Ovary (tissue), 10 donors: ENCODE measurements at places on chromosomes 4 and X.

DNA sequence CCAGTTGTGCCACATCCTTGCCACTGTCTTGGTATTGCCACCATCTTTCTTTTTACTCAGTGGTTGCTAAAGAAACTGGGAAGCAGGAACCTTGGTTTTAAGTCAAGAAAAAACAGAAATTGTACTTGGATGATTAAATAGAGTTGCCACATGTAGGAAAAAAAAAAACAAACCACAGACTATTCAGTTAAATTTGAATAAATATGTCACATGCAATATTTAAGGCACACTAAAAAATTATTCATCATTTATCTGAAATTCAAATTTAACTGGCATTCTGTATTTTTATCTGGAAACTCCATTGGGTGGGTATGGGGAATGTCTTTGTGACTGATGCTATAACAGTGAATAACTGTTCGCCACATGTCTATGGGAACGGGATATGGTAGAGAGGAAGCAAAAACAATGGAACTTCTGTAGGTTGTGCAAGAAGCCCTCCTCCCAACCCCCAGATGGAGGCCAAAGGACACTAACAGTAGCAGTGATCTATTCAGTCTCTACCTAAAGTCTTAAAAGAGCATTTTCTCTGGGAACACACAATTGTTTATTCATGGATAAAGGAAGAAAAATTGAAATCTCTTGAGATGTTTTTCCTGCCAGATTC lies 57.0 kb upstream of the PLAC8 start:
- DNase-seq = no peak

- no peak for DNase-seq
These were observed 193.5 kb downstream of the CFAP299 start for GRCh38 chr4:80529026-80529425.

- DNase-seq = no peak
These were observed 45.1 kb upstream of the CDX4 start for GRCh38 chrX:73401591-73402266.

DNA sequence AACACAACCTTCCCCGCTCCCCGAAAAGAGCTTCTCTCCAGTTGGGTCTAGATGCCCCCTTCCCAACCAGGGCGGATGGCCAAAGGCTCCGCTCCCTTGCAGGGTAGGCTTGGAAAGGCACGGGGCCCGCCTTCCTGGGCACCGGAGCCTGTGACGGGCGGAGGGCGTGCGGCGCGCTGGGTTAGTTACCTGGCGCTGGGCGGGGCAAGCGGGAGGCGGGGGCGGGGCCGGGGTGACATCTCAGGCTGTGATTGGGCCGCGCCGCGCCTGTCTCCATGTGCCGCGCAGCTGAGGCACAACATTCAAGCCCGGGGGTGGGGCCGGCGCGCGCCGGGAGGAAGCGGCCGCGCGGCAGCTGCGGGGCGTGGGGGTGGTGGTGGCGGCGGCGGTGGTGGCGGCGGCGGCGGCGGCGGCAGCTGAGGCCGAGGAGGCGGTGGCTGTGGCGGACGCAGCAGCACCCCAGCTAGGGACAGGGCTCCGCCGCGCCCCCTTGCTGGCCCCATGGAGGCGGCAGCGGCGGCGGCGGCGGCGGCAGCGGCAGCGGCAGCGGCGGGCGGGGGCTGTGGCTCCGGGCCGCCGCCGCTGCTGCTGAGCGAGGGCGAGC lies at the start of gene REPS2:
REPS2 (plus strand) TSS at position 298 of the 604 bp plus-strand sequence; CDS start at position 502, 204 bp downstream.
- peak; percentile 82 for DNase-seq

DNA sequence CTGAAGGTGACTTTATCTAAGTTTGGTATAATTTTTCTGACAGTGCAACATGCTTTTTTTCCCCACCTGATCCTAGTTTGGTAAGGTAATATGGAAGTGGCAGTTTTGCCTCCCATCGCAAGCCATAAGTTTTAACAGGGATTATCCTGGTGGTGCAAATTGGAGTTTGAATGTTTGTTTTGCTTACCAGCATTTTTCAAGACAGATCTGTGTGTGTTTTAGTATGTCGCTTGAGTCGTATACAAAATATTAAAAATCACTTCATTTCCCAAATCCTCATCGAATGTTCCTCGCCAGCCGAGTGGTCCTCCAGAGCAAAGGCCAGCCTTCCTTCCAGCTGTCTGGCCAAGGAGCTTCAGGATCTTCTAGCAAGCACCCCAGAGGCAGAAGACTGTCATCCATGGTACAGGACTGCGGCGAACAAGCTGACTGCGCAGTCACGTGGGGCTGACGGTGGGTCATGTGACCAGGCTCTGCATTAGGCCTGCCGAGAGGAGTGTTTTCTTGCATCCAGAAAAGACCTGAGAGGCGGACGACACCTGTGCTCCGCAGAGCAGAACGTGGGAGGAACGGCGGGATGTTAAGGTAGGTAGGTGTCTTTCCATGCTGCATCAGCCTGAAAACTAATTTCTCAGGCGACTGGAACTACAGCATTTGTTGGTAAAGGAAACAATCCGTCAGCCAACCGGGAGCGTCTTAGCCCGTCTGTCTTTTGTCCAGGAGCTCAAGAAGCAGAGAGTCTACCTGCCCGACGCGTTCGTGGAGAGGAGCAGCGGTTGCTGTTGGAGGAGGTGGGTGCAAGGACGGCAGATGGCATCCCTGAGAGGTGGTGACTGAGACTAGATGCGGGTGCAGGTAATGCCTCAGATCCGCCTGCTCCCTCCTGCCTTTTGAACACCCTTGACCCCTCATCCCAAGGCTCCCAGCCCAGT lies at the start of gene GPRASP3:
GPRASP3 (plus strand) TSS at position 507 of the 932 bp plus-strand sequence. CDS start 28,253 bp downstream, outside the sequence.
- DNase-seq = peak; percentile 45

GRCh38 chr4:139890816-139891215 lies 225.2 kb downstream of the MGST2 start:
- DNase-seq = no peak

- no peak for DNase-seq
These were observed 13.0 kb upstream of the DAPP1 start for GRCh38 chr4:99803566-99804101.

DNA sequence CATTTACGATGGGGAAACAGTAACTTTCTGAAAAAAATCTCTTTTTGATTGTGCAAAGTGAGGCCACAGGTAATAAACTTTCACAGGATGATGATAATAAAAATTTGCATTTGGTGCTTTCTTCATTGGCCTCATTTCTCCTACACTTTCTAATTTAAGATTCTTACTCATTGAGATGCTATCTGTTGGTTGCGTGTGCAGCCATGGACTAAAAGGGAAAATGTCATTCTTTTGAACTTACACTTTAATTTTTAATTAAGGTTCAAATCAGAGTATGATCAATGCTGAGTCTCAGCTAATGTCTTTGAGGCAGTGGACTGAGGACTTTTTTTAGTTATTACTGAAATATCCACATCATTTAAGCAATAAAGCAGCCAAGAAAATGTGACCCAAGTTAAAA lies 87.6 kb downstream of the SEL1L3 start:
- DNase-seq = no peak

DNA sequence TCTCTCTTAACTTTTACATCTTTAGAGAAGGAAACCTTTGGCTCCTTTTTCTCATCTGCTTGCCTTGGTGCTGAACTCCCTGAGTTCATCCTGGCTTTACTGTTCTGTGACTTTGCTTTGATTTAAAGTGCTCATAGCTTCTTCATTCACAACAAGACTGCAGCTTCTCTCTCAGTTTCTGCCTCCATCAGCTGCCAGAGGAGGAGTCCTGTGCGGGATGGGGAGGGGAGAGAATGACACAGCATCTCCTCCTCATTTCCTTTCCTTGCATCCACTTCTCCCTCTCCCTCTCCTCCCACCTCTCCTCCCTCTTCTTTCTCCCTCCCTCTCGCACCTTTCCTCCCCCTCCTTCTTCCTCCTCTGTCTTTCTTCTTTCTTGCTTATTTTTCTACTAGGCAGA lies 42.0 kb downstream of the CBLL2 start:
- no peak for DNase-seq

GRCh38 chr4:165458471-165458870 lies 79.7 kb downstream of the CPE start:
- DNase-seq = no peak

GRCh38 chr4:116082808-116083366 lies 969.5 kb upstream of the NDST4 start:
- no peak for DNase-seq

- DNase-seq = peak; percentile 74
These were observed 4.9 kb upstream of the TLR8 start for GRCh38 chrX:12901486-12901885.

DNA sequence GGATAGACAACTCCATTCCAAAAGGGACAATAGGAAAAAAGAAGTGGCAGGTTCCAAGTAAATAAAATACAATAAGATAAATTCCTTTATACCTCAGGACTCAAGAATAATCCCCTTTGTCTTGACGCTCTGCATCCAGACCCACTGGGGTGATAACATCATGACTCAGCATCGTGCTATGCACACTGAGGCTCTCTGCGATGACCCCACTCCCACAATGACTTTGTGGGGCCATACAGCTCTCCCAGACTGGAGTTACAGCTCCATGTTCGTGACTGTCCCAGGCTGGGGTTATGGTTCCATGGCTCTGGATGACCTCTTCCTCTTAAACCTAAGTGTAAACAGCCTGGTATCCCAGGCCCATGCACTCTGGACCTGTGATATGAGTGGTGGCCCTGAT lies 254.5 kb upstream of the ADGRL3 start:
- no peak for DNase-seq

DNA sequence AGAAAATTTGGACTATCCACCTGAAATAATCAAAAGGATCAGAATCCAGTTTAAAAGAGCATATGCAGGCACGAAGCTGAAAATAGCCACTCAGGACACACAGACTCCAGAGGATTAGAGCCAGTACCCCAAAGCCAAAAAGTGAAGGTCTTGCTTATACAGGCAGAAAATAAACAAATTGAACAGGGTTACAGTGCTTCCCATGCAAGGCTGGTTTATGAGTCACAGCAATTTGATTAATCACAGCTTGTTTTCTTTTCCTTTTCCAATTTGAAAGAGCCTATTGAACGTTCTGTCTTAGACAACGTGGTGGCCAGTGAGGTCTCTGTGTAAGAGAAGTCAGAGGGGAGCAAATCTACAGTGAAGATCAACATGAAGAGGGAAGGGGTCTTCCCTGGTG lies 10.2 kb downstream of the HGFAC start:
- no peak for DNase-seq

- DNase-seq = no peak
These were observed 140.2 kb upstream of the LDB2 start for GRCh38 chr4:17038510-17039176.

GRCh38 chrX:37677765-37678164 lies 7.8 kb upstream of the XK start:
- DNase-seq = no peak

DNA sequence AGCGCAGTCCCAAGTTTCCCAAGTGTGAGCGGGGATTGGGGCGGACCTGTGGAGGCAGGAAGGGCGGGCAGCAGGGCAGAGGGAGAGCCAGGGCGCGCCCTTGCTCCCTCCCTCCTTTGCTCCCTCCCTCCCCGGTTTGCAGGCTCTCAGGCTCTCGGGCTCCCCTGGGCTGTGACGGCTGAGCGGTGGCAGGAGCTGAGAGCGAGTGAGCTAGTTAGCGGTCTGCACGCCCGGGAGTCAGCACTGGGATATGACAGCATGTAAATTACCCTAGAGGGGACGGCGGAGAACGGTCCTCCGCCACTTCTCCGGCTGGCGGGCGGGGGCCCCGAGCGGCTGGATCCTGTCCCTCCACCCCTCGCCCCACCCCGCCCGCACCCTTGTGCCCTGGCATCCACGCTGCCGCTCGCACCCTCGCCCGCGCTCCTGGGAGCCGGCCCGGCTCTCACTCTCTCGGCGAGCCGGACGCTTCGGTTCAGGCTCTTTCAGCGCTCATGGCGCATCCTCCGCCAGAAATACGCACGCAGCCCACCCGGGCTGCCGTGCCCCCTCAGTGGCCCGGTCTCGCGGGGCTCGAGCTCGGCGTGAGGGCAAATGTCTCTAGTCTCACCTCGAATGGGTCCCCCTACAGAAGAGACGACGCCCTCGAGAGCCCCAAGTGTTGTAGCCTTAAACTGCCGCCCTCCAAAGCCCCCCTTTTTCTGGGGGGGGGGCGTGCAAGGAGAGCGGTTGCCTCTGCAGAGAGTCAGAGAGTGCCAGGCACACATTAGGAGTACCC lies at the start of gene TSC22D3:
TSC22D3 (minus strand) TSS at position 54 of the 778 bp plus-strand sequence. CDS start 368 bp downstream, outside the sequence.
- DNase-seq = peak; percentile 79

- no peak for DNase-seq
These were observed 54.8 kb upstream of the SRD5A3 start for GRCh38 chr4:55291227-55291640.

DNA sequence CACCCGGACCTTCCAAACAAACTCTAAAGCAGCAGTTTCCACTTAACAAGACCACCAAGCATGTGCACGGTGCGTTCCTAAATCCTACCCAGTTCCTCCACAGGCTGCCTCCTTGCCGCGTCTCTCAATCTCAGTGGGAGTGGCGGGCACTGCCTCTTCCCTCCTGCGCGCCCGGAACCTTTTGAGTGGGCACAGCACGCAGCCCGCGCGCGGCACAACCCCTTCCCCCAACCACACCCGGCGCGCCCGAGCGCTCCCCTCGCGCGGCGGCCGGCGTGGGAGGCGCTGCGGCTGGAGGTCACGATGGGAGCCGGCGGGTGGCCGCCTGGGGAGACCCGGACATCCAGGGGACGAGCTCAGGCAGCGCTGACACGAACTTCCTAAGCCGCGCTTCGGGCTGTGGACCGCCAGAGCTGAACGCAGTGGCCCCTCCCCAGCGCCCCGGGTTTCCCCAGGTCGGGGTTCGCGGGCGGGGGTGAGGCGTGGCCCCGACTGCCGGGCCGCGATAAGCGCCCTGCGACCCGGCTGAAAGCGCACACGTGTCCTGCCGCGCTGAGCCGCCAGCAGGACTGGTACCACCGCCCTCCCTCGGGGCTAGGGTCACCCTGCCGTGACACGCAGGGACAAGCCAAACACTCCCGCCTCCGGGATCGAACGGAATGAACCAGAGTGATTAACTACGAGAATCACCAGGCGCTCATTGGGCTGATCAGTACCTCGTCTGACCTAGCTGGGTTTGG lies at the start of gene ABCG2:
ABCG2 (minus strand) TSS at position 151 of the 740 bp plus-strand sequence. CDS start 18,644 bp downstream, outside the sequence.
- DNase-seq = peak; percentile 53

- DNase-seq = no peak
These were observed 85.9 kb downstream of the CLDN34 start for GRCh38 chrX:10052906-10053625.

- no peak for DNase-seq
These were observed 5.1 kb downstream of the SLC2A9 start for GRCh38 chr4:10016169-10016568.

DNA sequence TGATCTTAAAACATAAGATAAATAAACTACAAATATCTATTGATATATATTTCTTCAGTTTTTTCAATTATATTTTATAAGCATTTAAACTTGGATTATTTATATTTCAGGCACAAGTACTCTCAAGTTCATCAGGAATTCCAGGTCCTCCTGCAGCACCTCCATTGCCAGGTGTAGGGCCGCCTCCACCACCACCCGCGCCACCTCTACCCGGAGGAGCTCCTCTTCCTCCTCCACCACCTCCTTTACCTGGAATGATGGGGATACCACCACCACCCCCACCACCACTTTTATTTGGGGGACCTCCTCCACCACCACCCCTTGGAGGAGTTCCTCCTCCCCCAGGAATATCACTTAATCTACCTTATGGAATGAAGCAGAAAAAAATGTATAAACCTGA lies 74.0 kb downstream of the RPA4 start:
- no peak for DNase-seq

- DNase-seq = no peak
These were observed 585.7 kb downstream of the TLL1 start for GRCh38 chr4:166458756-166459155.

- DNase-seq = no peak
These were observed 25.7 kb upstream of the ZNF518B start for GRCh38 chr4:10482913-10483312.
